ENCODE measurements at places on chromosomes 2 and 18.

DNA sequence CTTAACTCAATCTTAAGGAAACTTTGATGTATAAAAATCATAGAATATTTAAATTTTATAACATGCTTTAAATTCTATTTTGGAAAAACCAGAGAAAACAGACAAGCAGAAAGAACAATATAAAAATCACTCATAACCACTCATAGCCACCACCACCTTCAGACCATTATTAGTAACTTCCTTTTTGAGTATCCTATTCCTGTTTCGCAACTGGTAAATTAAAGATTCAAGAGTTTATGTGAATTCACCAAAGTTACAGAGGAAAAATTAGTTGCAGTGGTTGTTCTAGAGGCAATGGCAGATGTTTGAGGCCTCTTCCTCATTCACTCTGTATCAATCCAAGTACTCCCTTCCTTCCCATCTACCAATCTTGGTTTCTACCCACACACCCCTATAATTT, 49.3 kb upstream of the PROKR1 start:
- DNase-seq, result no peak

DNA sequence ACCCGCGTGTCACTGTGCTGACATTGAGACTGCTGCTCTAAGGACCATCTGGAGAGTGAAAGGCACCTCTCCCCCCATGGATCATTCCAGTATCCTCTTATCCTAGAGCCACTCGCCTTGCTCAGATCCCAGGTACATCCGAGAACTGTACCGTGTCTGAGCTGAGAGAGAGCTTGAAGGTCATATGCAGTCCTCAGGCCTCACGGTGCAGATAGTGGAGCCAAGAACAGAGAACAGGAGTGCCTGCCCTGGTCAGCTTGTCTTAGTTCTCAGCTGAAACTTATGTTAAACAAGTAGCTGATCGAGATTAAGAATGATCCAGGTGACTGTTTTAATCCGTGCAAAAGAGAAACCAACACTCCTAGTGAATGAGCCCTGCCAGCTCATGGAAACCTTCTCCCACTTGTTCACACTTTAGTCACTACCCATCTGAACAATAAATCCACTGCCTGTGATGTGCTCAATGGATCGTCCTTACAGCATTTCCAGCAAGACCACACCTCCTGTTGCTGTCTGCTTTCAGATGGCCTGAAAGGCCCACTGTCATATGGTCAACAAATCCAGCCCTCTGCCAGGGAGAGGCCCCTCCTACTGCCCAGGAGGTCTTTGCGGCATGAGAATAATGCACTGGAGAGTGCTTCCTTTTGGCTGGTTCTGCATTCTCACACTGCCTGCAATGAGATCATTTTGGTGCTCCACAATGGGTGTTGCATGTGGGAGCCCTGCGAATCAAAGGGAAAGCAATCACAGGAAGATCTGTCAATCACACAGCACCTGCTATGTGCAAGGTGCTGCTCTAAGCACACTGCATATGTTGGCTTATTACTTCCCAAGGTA, 43.7 kb upstream of the APCDD1 start:
- DNase-seq, result peak; percentile 23

GRCh38 chr2:36455011-36455410, 99.4 kb downstream of the CRIM1 start:
- no peak for DNase-seq

- DNase-seq, result no peak
These were observed 4.7 kb upstream of the SLC40A1 start for GRCh38 chr2:189585226-189585756.

- DNase-seq, result peak; percentile 61
These were observed 31.9 kb downstream of the BMP10 start for GRCh38 chr2:68839260-68839833.

DNA sequence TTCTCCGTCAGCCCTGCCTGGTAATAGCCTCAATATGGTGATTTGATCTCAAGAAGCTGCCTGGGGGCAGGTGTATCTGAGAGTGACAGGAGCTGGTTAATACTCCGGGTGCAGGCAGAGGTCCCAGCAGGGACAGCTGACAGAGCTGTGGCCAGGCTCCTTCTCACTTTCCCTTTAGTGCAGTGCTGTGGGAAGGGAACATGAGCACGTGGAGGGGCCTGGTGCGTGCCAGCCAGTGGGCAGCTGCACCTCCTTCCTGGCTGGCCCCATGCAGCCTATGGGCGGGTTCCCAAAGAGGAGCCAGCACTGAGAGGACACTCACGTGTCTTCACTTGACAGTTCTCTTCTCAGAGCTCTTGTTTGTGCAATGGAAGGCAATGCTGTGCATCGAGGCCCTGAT, 9.1 kb downstream of the CNNM4 start:
- DNase-seq, result no peak

GRCh38 chr2:176931588-176932563, 280.7 kb upstream of the HNRNPA3 start:
- DNase-seq, result peak; percentile 10

DNA sequence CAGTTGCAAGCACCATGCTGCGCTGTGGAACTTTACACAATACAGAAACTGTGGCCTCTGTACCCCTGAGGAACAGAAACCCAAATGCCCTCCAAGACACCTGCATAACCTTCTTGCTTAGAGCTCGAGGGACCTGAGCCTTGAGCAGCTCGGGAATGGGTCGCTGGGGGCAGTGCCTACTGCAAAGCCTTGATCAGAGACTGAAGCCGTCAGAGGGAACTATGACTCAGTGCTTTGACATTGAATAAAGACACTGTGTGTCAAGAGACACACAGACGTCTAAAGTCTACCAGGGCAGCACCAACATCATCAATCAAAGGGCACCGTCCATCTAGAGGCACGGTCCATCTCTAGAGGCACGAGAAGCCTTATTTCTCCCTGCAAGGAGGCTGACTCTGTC, 30.6 kb downstream of the GPR45 start:
- DNase-seq, result peak; percentile 42

Data from SK-MEL-5 (cell line).